ENCODE measurements at places on chromosomes 13 and 19. TPM values are rescaled to one million over a fixed set of nuclear protein-coding genes. Genes with fewer than 3 reads are reported as not detected.

DNA sequence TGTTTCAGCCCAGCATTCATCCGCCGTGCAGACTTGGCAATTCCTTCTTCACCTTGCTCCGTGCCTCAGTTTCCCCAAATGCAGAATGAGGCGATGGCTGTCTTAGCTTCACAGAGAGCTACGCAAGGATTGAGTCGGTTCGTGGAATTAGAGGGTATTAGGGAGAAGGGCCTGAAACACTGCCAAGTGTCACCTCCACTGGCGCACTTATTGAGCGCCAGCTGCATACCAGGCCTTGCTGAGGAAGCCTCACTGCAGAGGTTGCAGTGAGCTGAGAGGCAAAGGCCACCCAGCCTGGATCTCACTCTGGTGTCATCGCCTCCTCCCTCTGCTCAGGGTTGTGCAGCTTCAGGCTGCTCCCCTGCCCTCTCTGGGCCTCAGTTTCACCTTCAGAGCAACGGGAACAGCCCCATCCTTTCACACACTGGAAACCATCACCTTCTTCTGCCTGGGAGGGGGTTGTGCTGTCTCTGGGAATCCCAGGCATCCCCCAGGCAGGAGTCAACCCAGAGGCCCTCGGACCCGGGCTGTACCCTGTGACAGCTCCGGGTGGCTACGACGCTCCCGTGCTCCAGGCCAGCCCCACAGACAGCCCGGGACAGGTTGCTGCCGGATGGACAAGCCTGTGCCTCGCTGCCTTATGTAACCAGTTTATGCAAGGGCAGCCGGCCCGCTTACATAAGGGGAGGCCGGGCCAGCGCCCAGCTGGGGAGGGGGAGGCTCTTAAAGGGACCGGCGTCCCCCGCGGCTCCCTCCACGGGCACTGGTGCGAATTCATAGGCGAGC, 31.9 kb downstream of the NFIC start:
- DNase-seq: no peak

- DNase-seq: no peak
Measured at GRCh38 chr13:85486663-85487062, 312.6 kb downstream of the SLITRK6 start.

ZNF763 gene
- polyA plus RNA-seq: 5.1 TPM

DNA sequence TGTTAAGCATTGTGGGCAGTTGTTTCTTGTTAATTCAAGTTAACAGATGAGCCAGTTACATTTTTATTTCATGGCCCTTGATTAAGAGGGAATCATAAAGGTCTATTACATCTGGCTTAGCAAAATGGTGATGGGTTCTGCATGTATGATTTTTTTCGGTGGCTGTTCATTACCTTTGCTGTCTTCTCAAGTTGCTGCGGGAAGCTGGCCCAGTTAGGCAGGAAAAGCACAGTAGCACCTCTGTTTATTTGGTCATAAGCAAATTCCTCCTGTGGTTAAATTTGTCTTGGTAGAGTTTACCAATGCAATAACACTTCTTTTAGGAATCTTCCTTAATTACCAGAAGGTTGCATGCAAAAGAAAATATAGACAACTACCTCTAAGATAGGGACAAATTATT, 104.5 kb downstream of the FRY start:
- DNase-seq: no peak

DNA sequence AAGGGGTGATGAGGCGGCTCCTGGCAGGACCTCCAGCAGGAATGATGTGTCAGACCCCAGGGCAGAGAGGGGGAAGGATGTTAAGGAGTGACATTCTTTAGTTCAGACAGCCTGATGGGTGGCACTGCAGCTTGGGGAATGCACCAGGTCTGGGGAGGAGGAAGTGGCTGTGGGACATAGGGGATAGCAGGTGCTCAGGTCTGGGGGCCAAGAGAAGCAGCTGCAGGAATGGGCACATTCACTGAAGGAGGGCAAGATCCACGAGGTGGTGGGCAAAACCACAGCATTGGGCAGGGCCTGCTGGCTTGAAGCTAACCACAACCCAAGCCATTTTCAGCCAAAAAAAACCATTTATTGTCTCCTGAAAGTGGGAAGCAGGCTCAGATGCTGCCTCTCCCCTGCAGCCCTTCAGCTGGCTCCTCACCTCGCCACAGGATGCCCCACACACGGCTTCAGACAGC, 26.5 kb downstream of the COMP start:
- no peak for DNase-seq

DNA sequence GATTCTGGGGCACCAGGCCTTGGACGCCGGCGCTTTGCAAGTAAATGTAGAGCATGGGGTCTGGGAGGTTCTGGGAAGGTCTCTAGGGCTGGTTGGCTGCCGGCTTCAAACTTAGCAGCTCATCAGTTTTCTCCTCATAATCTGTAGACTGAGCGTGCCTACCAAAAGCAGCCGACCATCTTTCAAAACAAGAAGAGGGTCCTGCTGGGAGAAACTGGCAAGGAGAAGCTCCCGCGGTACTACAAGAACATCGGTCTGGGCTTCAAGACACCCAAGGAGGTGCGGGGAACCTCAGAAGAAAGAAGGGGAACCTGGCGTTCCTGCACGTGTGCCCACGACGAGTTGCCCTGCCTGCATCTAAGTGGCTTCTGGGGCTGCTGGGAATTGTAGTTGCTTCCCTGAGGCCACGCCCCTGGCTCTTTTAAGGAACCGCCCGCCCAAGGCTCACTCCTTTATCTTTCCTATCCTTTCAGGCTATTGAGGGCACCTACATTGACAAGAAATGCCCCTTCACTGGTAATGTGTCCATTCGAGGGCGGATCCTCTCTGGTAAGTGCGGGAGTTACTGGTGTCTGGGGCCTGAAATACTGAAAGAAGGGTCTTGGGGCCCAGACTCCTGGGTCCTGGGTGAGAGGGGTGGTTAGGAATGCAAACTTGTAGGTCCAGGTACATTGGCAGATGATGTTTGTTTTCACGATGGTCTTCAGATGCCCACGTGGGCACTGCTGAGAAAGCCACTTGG, 984 bp downstream of the RPS11 start:
- DNase-seq: peak; percentile 80

DNA sequence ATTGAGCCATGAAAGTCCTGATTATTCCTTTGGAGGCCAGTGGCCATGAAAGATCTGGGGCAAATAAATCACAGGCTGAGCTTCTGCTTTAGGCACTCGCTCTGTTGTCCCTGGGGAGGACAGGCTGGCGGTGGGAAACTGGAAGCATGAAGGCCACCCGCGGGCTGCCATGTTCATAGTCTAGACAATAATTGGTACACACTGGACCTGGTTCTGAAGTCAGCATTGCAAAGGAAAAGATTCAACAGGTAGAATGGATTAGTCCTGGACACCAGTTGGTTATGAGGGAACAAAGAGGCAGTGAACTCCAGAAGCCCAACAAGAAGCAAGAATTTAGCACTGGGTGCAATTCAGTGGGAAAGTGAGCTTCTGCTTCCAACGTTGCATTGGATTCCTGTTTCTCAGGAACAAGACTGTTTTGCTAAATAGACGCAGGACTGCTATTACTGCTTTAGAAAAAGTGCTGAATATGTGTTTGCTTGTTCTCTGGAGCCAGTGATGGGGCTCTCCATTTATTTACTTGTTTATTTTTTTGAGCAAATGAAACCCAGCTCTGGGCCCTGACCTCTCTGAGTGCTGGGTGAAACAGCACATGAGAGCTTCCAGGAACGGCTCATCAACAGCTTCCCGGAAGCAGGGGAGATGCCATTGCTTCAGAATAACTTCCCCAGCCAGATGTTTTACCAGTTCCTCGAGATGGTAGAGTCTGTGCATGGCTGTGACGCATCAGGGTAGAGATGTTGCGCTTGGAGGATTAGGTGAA, 336.4 kb downstream of the ZNF536 start:
- no peak for DNase-seq

PSG7 gene
- polyA plus RNA-seq: not detected

DNA sequence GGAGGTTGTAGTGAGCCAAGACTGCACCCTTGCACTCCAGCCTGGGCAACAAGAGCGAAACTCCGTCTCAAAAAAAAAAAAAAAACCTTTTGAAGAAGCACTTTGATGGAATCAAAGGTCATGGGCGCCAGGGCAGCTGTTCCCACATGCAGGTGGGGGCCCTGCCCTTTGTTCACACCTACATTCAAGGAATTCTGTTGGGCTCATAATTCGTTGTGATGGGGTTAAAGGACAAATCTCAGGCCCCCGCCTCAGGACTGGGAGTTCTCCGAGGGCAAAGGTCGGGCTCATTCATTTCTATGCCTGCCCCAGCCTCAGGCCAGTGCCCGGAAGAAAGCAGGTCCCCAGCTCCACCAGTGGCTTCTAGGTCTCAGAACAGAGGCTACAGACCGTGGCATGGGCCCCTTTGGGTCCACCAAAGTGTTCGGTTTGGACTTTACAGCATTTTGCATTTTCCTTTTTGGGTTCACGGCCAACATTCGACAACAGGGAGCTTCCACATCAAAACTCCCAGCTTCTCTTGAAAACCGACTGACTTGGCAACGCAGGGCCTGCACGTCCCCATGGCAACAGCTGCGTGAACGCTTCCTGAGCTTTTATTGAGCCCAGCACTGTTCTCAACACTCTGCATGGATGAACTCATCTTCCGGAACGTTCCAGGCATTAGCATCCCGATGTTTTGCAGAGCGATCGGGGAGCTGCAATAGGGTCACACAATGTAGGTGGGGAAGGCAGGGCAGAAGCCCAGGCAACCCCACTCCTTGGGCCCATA, 10.1 kb upstream of the GTF2F1 start:
- DNase-seq: peak; percentile 99

ZNF358 gene
- polyA plus RNA-seq: 75.8 TPM

- peak; percentile 31 for DNase-seq
Measured at GRCh38 chr19:37954421-37954874, 47.4 kb downstream of the SIPA1L3 start.

IRGC gene
- polyA plus RNA-seq: not detected

FAM83E gene
- 76.6 TPM for polyA plus RNA-seq

DNA sequence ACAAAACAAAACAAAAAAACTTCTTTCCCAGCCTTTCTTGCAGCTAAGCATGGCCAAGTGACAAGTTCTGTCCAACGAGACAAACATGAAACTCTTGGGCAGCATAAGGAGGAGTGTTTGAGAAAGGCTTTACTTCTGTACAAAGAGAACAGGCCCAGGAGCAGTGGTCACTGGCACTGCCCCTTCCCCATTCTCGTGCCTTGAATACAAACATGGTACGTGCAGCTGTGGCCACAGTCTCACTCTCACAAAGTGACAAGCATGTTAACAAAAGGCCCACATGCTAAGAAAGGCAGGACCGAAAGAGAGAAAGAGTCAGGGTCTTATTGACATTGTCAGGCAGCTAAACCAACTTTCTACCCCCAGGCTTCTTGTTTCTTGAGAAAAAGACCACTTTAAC, 19.8 kb upstream of the SLC25A30 start:
- DNase-seq: no peak

GRCh38 chr19:46487802-46488445, 7.7 kb downstream of the PNMA8B start:
- peak; percentile 46 for DNase-seq

- DNase-seq: no peak
Measured at GRCh38 chr13:23386533-23386932, 47.0 kb downstream of the SACS start.

DNA sequence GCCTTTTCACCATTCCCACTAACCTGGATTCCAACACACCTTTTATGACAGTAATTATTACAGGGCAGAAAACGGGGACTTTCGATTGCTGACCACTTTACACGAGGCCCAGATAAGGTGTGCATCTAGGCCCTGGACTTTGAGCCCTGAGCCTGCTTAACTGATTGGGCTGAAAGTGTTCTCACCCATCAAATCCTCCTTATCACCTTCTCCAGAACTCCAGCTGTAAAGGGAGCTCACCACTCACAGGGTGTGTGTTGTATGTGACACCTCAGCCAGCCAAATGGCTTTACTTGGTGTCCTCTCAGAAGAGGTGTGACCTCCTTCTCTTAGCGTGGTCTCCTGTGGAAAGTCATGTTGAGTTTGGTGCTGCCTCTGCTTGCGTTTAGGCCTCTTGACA, 36.5 kb downstream of the SIPA1L3 start:
- peak; percentile 95 for DNase-seq

GRCh38 chr19:50827476-50827875, 3.9 kb upstream of the KLK1 start:
- no peak for DNase-seq

DNA sequence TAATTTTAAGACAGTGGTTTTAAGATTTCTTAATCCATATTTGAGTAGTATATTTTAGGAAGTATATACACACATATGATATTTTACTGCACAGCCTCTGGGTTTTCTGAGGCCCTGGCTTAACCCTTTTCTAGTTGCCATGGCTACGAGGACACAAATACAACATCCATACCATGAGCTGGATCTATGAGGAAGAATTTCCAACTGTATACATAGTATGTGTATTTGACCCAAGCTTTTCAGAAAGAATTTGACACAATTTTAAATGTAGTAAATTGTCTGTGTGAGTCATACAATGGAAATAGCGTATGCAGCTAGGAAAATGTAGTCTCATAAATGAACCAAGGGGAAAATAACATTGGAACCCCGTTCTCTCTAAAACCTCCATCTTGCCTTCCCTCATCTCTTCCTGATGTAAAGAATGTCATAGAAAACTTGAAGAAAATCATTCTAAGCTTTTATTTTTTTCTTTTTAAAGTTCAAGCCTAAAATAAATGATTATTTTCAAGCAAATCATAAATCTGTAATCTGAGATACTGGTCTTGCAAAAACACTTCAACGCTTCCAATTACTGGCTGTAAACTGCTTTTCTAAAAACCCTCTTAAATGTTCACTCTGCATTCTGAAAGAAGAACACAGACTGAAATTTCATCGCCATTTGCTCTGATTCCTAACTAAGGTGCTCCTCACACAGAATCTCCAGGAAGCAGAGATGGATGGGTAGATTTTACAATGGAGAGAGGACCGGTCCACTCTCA, 172.4 kb downstream of the LACC1 start:
- DNase-seq: peak; percentile 66

THSD8 gene
- polyA plus RNA-seq: 2.9 TPM

EEF1AKMT1 gene
- polyA plus RNA-seq: 5.1 TPM

DNA sequence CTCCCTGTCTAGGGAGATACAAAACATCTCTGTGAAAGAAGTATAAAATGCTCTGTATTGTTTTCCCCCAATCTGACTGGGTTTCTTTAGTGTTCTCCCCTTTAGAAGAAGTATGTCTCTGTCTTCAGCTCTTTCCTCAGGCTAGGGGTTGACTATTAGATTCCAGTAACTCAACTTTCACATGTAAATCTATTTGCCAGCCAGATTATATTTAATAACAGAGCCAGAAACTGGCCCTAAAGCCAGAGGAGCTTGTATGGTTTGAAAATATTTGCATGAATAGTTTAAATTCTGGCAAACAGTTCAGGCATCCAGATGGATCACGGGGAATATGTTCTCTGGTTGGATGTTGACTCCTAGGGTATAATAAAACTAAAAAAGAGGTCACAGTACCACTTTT, 22.3 kb upstream of the CYSLTR2 start:
- no peak for DNase-seq

GRCh38 chr13:93963266-93964145, 516.0 kb downstream of the DCT start:
- DNase-seq: no peak

DNA sequence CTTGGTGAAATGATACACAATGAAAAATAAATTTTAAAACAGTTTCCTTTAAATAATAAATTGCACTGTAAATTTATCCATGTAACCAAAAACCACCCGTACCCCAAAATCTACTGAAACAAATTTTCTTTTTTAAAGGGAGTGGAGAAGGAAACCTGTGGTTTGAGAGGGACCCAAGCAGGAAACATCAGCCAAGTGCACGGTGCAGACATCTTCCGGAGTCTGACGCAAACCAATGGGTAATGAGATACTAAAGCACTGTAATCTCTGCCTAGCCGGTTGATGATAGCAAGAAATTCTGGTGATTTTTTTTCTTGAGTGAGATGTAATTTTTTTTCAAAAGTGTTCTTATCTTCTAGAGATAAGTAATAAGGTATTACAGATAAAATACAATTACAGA, 115.4 kb downstream of the ABCC4 start:
- DNase-seq: peak; percentile 40

Data from small intestine (tissue), 16 donors.